Neural crest cell (in vitro differentiated cells): ENCODE measurements at places on chromosomes 3 and 15. TPM values are rescaled to one million over a fixed set of nuclear protein-coding genes. Genes with fewer than 3 reads are reported as not detected.
A peak's percentile ranks its signal among the peaks of the same experiment; 100 is the strongest.

The RTP3 gene
- not detected in 2 replicates for total RNA-seq

The ANAPC13 gene
- 71.8 and 73.0 TPM in 2 replicates for total RNA-seq

The RBM5 gene
- total RNA-seq = 193 and 213 TPM in 2 replicates

The TMEM115 gene
- 37.8 and 39.2 TPM in 2 replicates for total RNA-seq

The MAP6D1 gene
- total RNA-seq = 4.7 and 4.9 TPM in 2 replicates

The ELL3 gene
- 1.3 and 2.7 TPM in 2 replicates for total RNA-seq

The ADAMTS17 gene
- total RNA-seq = 1.3 and 2.3 TPM in 2 replicates

GRCh38 chr3:4478261-4478660, 11.2 kb upstream of the SUMF1 start:
- H3K27ac ChIP-seq = no peak overlapping the region
- DNase-seq = no peak
- H3K4me1 ChIP-seq = peaks cover 4% of the 10 kb centered on the region

- H3K36me3 ChIP-seq = peaks cover 12% of the 10 kb centered on the region
- H3K27me3 ChIP-seq = no peaks in the 10 kb centered on the region
- H3K4me3 ChIP-seq = no peak overlapping the region
- H3K4me1 ChIP-seq = no peaks in the 10 kb centered on the region
- H3K27ac ChIP-seq = no peak overlapping the region
Measured at GRCh38 chr3:130975251-130975650, 51.4 kb downstream of the ASTE1 start.

DNA sequence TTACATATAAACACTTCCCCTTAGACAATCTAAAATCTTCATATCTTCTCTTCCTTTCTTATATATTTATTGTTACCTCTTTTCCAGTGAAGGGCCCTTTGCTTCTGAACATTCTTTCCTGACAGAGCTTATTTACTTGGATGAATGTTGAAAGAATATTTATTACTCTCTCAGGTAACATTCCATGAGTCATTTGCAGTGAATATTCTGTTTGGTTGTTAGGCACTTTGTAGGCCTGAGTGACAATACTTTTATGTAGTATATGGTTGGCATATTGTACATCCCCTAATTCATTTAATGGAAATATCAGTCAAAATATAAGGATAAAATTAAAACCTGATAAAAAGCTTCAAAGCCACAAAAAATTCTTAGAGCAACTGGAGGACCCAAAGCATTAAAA, 260.9 kb upstream of the KCNMB2 start:
- no peaks in the 10 kb centered on the region for H3K4me1 ChIP-seq
- H3K36me3 ChIP-seq = peaks cover 11% of the 10 kb centered on the region
- no peak overlapping the region for H3K4me3 ChIP-seq
- no peaks in the 10 kb centered on the region for H3K27me3 ChIP-seq

GRCh38 chr3:43844757-43845156, 154.0 kb downstream of the ABHD5 start:
- DNase-seq = no peak
- H3K27me3 ChIP-seq = peaks cover 21% of the 10 kb centered on the region
- no peak overlapping the region for H3K4me3 ChIP-seq
- no peaks in the 10 kb centered on the region for H3K36me3 ChIP-seq
- no peak overlapping the region for H3K27ac ChIP-seq

DNA sequence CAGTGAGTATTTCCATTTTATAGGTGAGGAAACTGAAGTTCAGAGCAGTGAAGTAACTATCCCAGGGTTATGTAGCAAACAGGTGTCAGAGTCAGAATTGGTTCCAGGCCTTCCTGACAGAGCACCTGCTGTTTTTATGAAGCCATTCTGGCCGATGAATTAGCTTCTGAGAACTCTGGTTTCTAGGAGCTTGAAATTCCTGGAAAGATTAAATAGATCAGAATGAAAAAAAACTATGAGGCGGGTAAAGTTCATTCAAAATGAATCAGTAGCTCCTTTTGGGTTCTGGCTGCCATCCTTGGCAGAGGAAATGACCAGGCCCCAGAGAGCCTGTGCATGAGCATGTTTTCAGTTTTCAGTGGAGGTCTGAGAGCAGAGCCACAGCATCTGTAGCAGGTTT, 59.3 kb upstream of the CFAP161 start:
- peaks cover 7% of the 10 kb centered on the region for H3K4me1 ChIP-seq
- no peaks in the 10 kb centered on the region for H3K27me3 ChIP-seq
- DNase-seq = no peak
- no peaks in the 10 kb centered on the region for H3K36me3 ChIP-seq
- no peak overlapping the region for H3K27ac ChIP-seq

DNA sequence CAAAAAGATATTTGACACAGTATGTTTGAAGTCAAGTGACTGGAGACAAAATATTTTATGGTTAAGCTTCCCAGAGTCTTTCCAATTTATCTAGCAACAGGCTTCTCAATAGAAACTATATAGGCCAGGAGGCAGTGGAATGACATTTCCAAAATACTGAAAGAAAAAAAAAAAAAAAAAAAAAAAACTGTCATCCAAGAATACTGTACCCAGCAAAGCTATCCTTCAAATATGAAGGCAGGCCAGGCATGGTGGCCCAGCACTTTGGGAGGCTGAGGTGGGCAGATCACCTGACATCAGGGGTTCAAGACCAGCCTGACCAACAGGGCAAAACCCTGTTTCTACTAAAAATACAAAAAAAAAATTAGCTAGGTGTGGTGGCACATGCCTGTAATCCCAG, 20.9 kb downstream of the NME9 start:
- H3K4me1 ChIP-seq = no peaks in the 10 kb centered on the region
- H3K36me3 ChIP-seq = peaks cover 15% of the 10 kb centered on the region
- DNase-seq = no peak
- H3K4me3 ChIP-seq = no peak overlapping the region

DNA sequence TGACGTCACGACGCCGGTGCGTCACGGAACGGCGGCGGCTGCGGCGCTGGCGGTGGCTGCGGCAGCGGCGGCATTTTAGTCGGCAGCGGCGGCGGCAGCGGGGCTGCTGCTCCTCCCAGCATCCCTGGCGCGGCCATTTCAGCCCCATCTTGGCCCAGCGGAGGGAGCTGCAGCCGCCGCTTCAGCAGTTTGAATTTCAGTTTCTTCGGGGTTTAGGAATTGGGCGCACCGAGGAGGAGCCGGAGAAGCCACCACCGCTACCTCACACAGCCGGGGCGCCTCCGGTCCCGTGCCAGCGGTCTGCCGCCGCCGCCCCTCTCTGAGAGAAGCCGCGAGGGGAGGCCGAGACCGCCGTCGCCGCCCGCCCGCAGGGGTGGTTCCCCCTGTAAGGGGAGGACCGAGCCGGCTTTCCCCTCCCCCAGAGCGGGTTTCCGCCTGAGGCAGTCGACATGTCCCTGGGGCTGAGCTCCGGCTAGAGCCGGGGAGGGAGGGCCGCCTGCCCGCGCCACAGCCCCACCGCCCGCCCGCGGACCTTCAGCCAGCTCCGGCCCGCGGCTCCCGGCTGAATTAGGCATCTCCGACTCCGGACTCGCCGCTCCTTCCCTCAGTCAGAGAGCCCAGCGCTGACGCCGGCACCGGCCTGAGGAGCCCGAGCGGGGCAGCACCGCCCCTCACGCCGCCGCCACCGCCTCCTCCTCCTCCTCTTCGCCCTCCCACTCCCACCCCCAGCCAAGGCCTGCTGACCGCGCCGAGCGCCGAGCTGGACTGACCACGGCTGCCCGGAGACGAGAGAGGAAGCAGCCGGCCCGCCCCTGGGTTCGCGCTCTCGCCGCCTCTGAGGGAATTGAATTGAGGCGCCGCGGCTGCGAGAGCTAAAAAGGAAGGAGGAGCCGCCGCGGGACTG, at the start of gene TSC22D2:
TSC22D2 (plus strand) TSS at position 78 of the 904 bp plus-strand sequence. CDS start 1,053 bp downstream, outside the sequence.
- H3K27ac ChIP-seq = peak within 1 kb of the TSS; percentile 97
- peak; percentile 96 for DNase-seq
- peaks cover 34% of the 10 kb centered on the region for H3K4me1 ChIP-seq

DNA sequence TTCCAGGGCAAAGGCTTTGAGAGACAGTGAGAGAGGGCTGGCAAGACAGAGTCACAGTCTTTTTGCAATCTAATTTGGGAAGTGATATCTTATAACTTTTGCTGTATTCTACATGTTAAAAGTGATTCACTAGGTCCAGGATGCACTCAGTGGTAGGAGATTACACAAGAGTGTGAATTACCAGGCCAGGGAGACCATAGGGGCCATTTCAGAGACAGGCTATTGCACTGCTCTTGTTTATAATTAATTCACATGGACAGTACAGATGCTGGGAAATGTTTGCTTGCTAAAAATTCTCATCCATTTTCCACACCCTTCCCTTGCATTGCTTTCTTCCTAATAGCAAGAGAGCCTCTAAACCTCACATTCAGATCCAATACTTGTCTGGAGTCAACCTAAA, 22.6 kb upstream of the POMGNT2 start:
- no peak overlapping the region for H3K4me3 ChIP-seq
- peaks cover 3% of the 10 kb centered on the region for H3K36me3 ChIP-seq
- H3K4me1 ChIP-seq = no peaks in the 10 kb centered on the region
- no peak overlapping the region for H3K27ac ChIP-seq
- no peaks in the 10 kb centered on the region for H3K27me3 ChIP-seq
- no peak for DNase-seq

- DNase-seq = no peak
- peaks cover 2% of the 10 kb centered on the region for H3K27me3 ChIP-seq
- H3K36me3 ChIP-seq = no peaks in the 10 kb centered on the region
Measured at GRCh38 chr3:154729741-154730140, 299.8 kb upstream of the GPR149 start.

DNA sequence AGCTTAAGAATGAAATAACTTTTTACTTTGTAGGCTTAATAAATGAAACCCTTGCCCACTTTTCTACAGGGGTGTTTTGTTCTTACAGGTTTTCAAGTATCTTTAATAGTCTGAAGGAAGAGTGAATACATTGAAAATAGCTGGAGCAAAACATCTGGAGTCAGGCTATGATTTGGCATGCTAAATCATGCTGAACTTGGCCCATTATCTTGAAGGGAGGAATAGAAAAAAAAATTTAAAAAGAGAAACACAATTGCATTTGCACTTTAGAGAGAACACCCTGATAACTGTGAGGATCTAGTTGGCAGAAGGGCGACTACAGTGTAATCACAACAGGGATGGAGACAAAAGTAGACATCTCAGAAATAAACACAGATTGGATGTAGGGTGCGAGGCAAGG, 1.8 kb upstream of the IQGAP1 start:
- no peak overlapping the region for H3K27ac ChIP-seq
- H3K36me3 ChIP-seq = no peaks in the 10 kb centered on the region
- H3K4me3 ChIP-seq = peak overlapping the region; percentile 35
- DNase-seq = no peak

- no peaks in the 10 kb centered on the region for H3K27me3 ChIP-seq
- H3K4me3 ChIP-seq = no peak overlapping the region
- H3K27ac ChIP-seq = no peak overlapping the region
- peaks cover 8% of the 10 kb centered on the region for H3K36me3 ChIP-seq
- H3K4me1 ChIP-seq = peaks cover 22% of the 10 kb centered on the region
Measured at GRCh38 chr15:77349666-77350065, 70.2 kb downstream of the PEAK1 start.

DNA sequence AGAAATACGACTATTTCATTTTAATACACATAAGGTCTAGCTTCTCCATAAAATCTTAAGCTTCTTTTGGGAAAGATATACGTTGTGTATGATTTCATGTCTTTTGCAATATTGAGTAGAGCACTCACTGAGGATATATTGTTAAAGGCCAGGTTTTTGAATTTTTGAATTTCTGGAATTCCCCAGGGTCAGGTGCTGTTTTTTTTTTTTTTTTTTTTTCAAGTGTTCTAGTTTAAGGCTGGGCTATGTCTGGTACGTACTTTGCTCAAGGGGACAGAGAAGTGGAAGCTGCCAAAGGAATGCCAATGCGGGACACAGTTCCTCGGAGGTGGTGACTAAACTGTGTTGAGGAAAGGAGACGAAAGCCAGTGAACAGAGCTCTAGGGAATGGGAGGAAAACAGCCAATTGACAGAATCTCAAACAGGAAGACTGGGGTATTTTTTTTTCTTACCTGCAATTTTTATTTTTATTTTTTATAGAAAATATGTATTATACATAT, 510.5 kb upstream of the CBLB start:
- DNase-seq = no peak
- no peak overlapping the region for H3K27ac ChIP-seq
- no peak overlapping the region for H3K4me3 ChIP-seq
- H3K27me3 ChIP-seq = no peaks in the 10 kb centered on the region
- H3K4me1 ChIP-seq = peaks cover 22% of the 10 kb centered on the region

- no peak overlapping the region for H3K4me3 ChIP-seq
- H3K4me1 ChIP-seq = peaks cover 15% of the 10 kb centered on the region
- H3K27me3 ChIP-seq = no peaks in the 10 kb centered on the region
- H3K27ac ChIP-seq = no peak overlapping the region
Measured at GRCh38 chr3:107892955-107893624, 197.7 kb downstream of the CD47 start.

- H3K27me3 ChIP-seq = no peaks in the 10 kb centered on the region
- DNase-seq = no peak
- H3K36me3 ChIP-seq = peaks cover 7% of the 10 kb centered on the region
- H3K27ac ChIP-seq = no peak overlapping the region
- no peak overlapping the region for H3K4me3 ChIP-seq
Measured at GRCh38 chr3:121473001-121473400, 72.8 kb downstream of the POLQ start.

GRCh38 chr3:42290966-42291714, 25.2 kb upstream of the CCK start:
- H3K36me3 ChIP-seq = no peaks in the 10 kb centered on the region
- no peak overlapping the region for H3K4me3 ChIP-seq
- H3K27me3 ChIP-seq = peaks cover 26% of the 10 kb centered on the region
- H3K27ac ChIP-seq = no peak overlapping the region
- no peaks in the 10 kb centered on the region for H3K4me1 ChIP-seq

DNA sequence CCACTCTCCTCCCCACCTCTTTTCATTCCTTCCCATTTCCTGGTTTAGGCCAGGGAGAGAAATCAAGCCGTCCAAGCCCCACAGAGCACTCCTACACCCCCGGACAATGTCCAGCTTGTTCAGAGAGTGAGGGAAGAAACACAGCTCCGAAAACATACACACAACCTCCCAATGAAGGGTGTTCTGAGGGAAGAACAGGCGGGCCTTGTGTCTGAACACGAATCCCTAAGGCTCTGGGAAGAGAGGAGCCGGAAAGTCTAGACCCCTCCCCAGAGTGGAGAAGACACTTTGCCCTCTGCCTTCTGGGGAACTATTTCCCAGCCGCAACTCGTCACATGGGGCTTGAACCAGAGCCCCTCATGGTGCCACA, 30.5 kb downstream of the ACAN start:
- peak; percentile 6 for DNase-seq
- H3K27ac ChIP-seq = no peak overlapping the region
- H3K4me3 ChIP-seq = no peak overlapping the region
- H3K27me3 ChIP-seq = no peaks in the 10 kb centered on the region
- H3K36me3 ChIP-seq = no peaks in the 10 kb centered on the region

DNA sequence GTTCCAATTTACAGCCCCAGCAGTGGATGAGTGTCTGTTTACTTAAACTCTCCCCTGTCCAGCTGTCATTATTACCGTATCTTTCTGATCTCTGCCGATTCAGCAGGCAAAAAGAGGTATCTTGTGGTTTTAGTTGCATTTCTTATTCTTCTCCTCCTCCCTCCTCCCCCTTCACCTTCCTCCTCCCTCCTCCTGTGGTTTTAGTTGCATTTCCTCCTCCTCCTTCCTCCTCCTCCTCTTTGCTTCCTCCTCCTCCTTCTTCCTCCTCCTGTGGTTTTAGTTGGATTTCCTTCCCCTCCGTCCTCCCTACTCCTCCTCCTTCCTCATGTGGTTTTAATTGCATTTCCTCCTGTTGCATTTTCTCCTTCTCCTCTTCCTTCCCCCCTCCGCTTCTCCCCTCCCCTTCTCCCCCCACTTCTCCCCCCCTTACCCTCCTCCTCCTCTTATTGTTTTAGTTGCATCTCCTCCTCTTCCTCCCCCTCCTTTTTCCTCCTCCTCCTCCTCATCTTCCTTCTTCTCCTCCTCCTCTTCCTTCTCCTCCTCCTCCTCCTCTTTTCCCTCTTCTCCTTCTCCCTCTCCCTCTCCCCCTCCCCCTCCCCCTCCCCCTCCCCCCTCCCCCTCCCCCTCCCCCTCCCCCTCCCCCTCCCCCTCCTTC, 25.3 kb upstream of the VPS33B start:
- peaks cover 60% of the 10 kb centered on the region for H3K27me3 ChIP-seq
- no peak overlapping the region for H3K4me3 ChIP-seq
- no peak for DNase-seq
- no peak overlapping the region for H3K27ac ChIP-seq
- no peaks in the 10 kb centered on the region for H3K36me3 ChIP-seq
